ENCODE measurements at places on chromosomes 1 and 21. TPM values are rescaled to one million over a fixed set of nuclear protein-coding genes. Genes with fewer than 3 reads are reported as not detected.
A peak's percentile ranks its signal among the peaks of the same experiment; 100 is the strongest.

LCE1B gene
- total RNA-seq = not detected

DNA sequence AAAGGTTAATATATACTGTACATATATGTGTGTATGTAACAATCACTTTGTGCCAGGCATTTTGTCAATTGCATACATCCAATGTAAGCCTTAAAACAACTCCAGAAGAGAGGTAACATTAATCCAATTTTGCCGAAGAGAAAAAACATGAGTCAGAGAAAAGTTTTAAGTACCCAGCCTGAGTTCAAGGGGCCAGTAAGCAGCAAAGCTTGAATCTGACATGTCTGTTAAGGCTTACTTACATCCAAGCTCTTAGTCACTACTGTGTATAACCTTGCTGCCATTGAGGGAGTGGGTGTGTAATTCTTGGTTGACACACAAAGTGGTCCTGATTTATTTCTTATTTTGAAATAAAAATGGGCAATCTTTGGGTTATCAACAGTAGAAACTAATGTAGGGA is 360.4 kb upstream of the LYPLAL1 start:
- no peaks in the 10 kb centered on the region for H3K4me1 ChIP-seq
- DNase-seq = no peak
- H3K4me3 ChIP-seq = no peak overlapping the region
- H3K36me3 ChIP-seq = no peaks in the 10 kb centered on the region
- H3K27ac ChIP-seq = no peak overlapping the region

- H3K36me3 ChIP-seq = no peaks in the 10 kb centered on the region
- peaks cover 1% of the 10 kb centered on the region for H3K27me3 ChIP-seq
- H3K4me3 ChIP-seq = no peak overlapping the region
- DNase-seq = no peak
- no peak overlapping the region for H3K27ac ChIP-seq
- H3K4me1 ChIP-seq = no peaks in the 10 kb centered on the region
Measured at GRCh38 chr1:165063181-165063965, 293.1 kb downstream of the LMX1A start.

GRCh38 chr1:155968670-155969069 is 9.7 kb downstream of the ARHGEF2 start:
- peaks cover 83% of the 10 kb centered on the region for H3K4me1 ChIP-seq
- H3K27me3 ChIP-seq = peaks cover 18% of the 10 kb centered on the region
- no peak for DNase-seq
- peak overlapping the region; percentile 99 for H3K27ac ChIP-seq

- H3K4me1 ChIP-seq = peaks cover 8% of the 10 kb centered on the region
- no peak overlapping the region for H3K27ac ChIP-seq
- H3K4me3 ChIP-seq = no peak overlapping the region
- H3K27me3 ChIP-seq = no peaks in the 10 kb centered on the region
Measured at GRCh38 chr1:60874718-60875117, 207.6 kb upstream of the NFIA start.

- H3K4me1 ChIP-seq = peaks cover 5% of the 10 kb centered on the region
- H3K27me3 ChIP-seq = no peaks in the 10 kb centered on the region
- no peak overlapping the region for H3K27ac ChIP-seq
- no peak for DNase-seq
- H3K4me3 ChIP-seq = no peak overlapping the region
- H3K36me3 ChIP-seq = no peaks in the 10 kb centered on the region
Measured at GRCh38 chr1:197444755-197445154, 176.7 kb downstream of the CRB1 start.

NSL1 gene
- 33.0 TPM for total RNA-seq

GRCh38 chr1:72230746-72231145 is 51.6 kb downstream of the NEGR1 start:
- DNase-seq = no peak
- H3K27ac ChIP-seq = no peak overlapping the region
- no peaks in the 10 kb centered on the region for H3K4me1 ChIP-seq
- H3K4me3 ChIP-seq = no peak overlapping the region
- no peaks in the 10 kb centered on the region for H3K36me3 ChIP-seq

DNA sequence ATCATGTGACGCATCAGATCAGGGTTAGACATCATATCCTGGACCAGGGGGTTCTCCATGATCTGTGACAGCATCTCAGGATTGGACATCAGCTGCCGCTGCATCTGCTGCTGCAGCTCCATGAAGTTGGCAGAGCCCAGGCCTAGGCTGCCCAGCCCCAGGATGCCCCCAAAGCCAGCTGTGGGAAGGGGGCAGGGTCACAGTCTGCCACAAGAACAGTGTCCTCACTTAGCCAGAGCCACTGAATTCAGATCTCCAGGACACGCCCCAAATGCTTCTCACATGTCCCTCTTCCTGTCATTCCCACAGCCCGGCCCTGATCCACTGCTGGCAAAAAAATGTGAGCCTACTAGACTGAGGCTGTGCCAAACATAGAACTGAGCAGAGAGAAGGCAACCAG is 3.2 kb downstream of the UBQLN4 start:
- peaks cover 28% of the 10 kb centered on the region for H3K4me1 ChIP-seq
- H3K27me3 ChIP-seq = peaks cover 12% of the 10 kb centered on the region
- peaks cover 14% of the 10 kb centered on the region for H3K36me3 ChIP-seq
- DNase-seq = no peak

- peaks cover 30% of the 10 kb centered on the region for H3K36me3 ChIP-seq
- peaks cover 11% of the 10 kb centered on the region for H3K4me1 ChIP-seq
- peaks cover 4% of the 10 kb centered on the region for H3K27me3 ChIP-seq
Measured at GRCh38 chr1:70264839-70265238, 43.7 kb downstream of the SRSF11 start.

GOLT1A gene
- 0.51 TPM for total RNA-seq

- no peak for DNase-seq
- H3K4me1 ChIP-seq = peaks cover 3% of the 10 kb centered on the region
- peaks cover 3% of the 10 kb centered on the region for H3K27me3 ChIP-seq
Measured at GRCh38 chr1:36134031-36134430, 9.0 kb upstream of the COL8A2 start.

DNA sequence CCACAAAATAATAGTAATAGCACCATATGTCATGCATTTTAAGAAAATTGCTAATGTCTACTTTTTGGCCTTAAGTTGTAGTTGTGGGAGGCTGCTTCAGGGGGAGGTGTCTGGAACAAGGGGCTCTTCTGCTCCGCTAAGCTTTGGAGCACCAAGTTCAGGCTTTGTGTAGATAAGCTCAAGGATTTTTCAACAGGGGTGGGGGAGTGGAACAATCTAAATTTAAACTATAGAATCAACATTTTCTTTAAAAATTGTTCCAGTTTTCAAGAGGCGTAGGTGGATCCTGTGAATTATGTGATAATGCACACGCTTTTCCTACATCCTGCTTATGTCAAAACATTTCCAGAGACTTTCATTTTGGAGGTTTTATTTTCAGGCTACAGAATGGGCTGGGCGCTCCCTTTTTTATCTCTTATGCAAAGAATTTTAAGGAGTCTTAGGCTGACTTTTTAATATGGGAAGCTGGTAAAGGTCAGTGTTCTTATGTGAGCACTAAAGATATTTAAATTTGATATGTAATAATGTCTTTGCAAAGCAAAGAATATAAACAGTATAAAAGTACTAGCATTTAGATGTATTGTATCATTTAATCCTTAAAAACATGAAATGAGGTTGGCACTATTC is 9.9 kb downstream of the ATP1A1 start:
- no peak for DNase-seq
- H3K4me3 ChIP-seq = no peak overlapping the region
- H3K4me1 ChIP-seq = peaks cover 22% of the 10 kb centered on the region
- no peak overlapping the region for H3K27ac ChIP-seq

GRCh38 chr1:46603858-46604549 is at the start of gene MKNK1:
Gene MKNK1, minus strand, starts transcription at chr1:46604268. Its CDS starts 20,941 bp downstream, at chr1:46583327.
- H3K4me1 ChIP-seq = peaks cover 50% of the 10 kb centered on the region
- H3K4me3 ChIP-seq = peak within 1 kb of the TSS; percentile 92
- peak within 1 kb of the TSS; percentile 42 for H3K27ac ChIP-seq

- H3K27ac ChIP-seq = no peak overlapping the region
- peaks cover 76% of the 10 kb centered on the region for H3K36me3 ChIP-seq
- H3K4me1 ChIP-seq = peaks cover 25% of the 10 kb centered on the region
- peaks cover 3% of the 10 kb centered on the region for H3K27me3 ChIP-seq
- no peak overlapping the region for H3K4me3 ChIP-seq
Measured at GRCh38 chr1:247198781-247199180, 27.0 kb upstream of the ZNF124 start.

GRCh38 chr1:23417570-23417969 is 7.0 kb downstream of the TCEA3 start:
- H3K27me3 ChIP-seq = peaks cover 5% of the 10 kb centered on the region
- H3K27ac ChIP-seq = no peak overlapping the region
- no peak overlapping the region for H3K4me3 ChIP-seq

GRCh38 chr1:101166583-101167120 is 70.2 kb upstream of the S1PR1 start:
- H3K27ac ChIP-seq = no peak overlapping the region
- peaks cover 10% of the 10 kb centered on the region for H3K4me1 ChIP-seq
- peaks cover 2% of the 10 kb centered on the region for H3K27me3 ChIP-seq
- DNase-seq = no peak
- H3K4me3 ChIP-seq = no peak overlapping the region

GRCh38 chr1:225950905-225951497 is 10.0 kb upstream of the LEFTY2 start:
- no peaks in the 10 kb centered on the region for H3K36me3 ChIP-seq
- no peak for DNase-seq
- H3K27ac ChIP-seq = no peak overlapping the region

DNA sequence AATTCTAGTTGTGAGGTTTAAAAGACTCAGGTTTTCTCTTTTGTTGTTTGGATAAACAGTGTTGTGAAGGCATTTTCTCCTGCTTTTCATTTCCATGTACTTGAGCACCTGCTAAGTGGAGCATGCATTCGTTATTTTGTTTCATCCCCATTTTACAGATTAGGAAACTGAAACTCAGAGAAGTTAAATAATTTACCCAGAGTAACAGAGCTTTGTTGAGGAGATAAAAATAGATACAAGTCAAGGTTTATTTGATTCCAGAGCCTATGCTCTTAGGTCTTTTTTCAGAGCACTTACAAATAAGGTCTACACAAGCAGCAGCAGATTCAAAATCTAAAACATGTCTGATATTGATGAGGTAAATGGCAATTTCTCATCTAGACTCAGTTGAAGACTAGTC is 254.7 kb upstream of the PTBP2 start:
- no peaks in the 10 kb centered on the region for H3K4me1 ChIP-seq
- no peak overlapping the region for H3K27ac ChIP-seq
- DNase-seq = no peak
- no peak overlapping the region for H3K4me3 ChIP-seq
- H3K27me3 ChIP-seq = peaks cover 2% of the 10 kb centered on the region

TRAF3IP3 gene
- not detected for total RNA-seq

- no peak overlapping the region for H3K4me3 ChIP-seq
- H3K36me3 ChIP-seq = peaks cover 7% of the 10 kb centered on the region
- no peak overlapping the region for H3K27ac ChIP-seq
- DNase-seq = no peak
- H3K27me3 ChIP-seq = peaks cover 15% of the 10 kb centered on the region
Measured at GRCh38 chr21:44312716-44313115, 12.9 kb downstream of the PFKL start.

NCF2 gene
- 0.67 TPM for total RNA-seq

GRCh38 chr1:46425726-46426125 is 31.6 kb downstream of the FAAH start:
- H3K27me3 ChIP-seq = peaks cover 5% of the 10 kb centered on the region
- no peak overlapping the region for H3K27ac ChIP-seq
- no peak for DNase-seq
- H3K36me3 ChIP-seq = peaks cover 2% of the 10 kb centered on the region
- no peaks in the 10 kb centered on the region for H3K4me1 ChIP-seq

GPR52 gene
- total RNA-seq = 0.67 TPM

DNA sequence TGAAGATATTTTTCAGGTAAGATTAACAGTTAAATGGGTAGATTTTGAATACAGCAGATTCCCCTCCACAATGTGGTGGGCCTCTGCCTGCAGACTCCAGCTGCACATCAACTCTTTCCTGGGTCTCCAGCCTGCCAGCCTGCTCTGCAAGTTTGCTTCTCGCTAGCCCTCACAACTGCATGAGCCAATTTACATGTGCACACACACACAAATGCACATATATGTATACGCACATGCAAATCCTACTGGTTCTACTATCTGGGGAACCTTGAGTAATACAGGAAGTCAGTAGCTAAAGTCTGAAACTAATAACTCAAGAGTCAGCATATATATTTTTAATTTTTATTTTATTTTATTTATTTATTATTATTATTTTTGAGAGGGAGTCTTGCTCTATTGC is 34.8 kb upstream of the QSOX1 start:
- no peak for DNase-seq
- H3K4me1 ChIP-seq = peaks cover 8% of the 10 kb centered on the region
- no peak overlapping the region for H3K4me3 ChIP-seq
- peaks cover 1% of the 10 kb centered on the region for H3K27me3 ChIP-seq
- peaks cover 5% of the 10 kb centered on the region for H3K36me3 ChIP-seq

DNM3 gene
- total RNA-seq = 7.7 TPM

DNA sequence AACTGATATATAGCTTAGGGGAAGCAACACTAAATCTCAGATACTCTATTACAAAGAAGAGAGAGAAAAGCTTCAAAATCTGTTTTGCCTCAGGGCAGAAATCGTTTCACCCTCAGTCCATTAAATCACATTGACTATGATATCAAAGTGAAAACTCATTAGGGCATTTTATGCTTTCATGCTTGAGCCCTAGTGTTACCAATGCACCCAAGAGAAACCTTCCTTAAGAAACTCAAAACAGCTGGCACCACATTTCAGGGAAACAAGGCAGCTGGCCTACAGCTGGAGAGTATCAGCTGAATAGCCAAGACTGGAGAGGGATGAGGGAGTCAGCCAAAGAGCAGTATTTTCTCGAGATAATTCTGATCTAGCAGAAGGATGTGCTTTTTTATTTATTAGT is 14.9 kb downstream of the COLGALT2 start:
- no peak overlapping the region for H3K27ac ChIP-seq
- H3K36me3 ChIP-seq = no peaks in the 10 kb centered on the region
- DNase-seq = no peak
- no peaks in the 10 kb centered on the region for H3K4me1 ChIP-seq

INAVA gene
- 35.8 TPM for total RNA-seq

DNA sequence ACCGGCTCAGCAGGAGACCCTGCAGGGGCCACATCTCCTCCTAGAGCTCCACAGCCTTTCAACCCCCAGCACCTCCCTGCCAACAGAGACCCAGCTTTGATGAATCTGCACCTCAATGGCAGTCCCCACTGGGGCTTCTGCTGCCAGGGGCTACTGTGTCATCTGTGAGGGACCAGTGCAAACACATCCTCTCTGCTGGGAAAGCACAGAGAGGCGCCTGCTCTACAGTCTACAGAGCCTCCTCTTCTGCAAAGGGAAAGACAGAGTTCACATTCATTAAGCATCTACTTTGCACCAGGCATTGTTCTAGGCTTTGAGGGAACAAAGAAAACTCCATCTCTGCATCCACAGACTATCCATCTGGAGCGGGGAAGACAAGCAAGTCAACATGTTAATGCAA is 125.8 kb downstream of the CAPN8 start:
- H3K4me3 ChIP-seq = no peak overlapping the region
- peaks cover 3% of the 10 kb centered on the region for H3K27me3 ChIP-seq
- DNase-seq = no peak
- peaks cover 8% of the 10 kb centered on the region for H3K4me1 ChIP-seq
- no peak overlapping the region for H3K27ac ChIP-seq
